ENCODE measurements at places on chromosomes 4 and X.

DNA sequence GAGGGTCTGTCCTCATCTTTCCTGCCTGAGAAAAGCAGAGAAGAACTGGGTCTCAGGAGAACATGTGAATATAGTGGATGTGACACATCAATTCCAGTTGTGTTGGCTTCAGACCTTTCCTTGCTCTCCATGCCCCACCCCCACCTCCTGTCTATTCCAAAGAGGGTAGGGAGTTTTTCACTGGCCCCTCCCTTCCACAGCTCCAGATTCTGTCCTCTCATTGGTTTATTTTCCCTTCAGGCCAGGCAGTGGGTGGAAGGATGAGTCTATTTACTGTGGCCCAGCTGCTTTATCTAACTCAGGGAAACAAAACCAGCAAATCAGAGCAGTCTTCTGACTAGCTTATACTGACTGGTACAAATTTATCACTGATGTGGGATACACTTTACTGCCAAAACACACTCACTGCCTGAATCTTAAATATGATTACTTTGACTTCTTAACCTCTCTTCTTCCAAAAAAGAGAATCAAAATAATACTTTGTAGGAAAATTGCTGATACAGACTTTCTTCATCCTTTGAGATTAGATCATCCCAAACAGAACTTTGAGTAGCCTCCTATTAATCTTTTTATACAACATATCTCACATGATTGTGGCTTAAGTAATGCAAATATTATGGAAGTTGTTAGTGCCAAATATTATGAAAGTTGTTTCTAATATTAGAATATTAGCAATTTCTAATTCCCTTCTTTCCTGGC is 221.2 kb downstream of the MID1 start:
- DNase-seq: no peak

GRCh38 chrX:132292793-132293192 is 73.5 kb upstream of the RAP2C start:
- peak; percentile 23 for DNase-seq

DNA sequence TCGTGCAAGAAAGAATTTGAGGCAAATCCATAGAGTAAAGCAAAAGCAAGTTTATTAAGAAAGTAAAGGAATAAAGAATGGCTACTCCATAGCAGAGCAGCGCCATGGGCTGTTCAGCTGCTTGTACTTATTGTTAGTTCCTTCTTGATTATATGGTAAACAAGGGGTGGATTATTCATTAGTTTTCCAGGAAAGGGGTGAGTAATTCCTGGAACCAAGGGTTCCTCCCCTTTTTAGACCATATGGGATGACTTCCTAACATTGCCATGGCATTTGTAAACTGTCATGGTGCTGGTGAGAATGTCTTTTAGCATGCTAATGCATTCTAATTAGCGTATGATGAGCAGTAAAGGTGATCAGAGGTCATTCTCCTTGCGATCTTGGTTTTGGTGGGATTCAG is 23.5 kb upstream of the CEP135 start:
- DNase-seq: no peak

DNA sequence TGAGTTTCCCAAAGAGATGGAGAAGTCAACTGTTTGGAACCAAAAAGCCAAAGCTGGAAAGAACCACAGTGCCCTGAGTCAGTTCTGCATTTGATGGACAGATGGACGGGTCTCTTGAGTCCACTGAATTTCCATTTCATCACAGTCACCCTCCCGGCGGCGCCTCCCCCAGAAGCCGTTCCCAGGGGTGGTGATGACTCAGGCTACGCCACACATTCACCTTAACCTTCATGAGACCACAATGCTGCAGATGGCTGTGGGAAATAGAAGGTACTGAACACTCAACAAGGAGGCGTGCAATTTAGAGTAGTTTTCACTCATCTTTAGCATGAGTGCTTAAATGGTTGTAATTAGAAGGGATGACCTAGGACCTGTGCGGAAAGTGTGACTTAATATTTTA is 61.3 kb downstream of the STOX2 start:
- no peak for DNase-seq

GRCh38 chr4:180840142-180840541 is 1403.1 kb upstream of the TENM3 start:
- DNase-seq: no peak

GRCh38 chr4:160887668-160888067 is 1276.1 kb downstream of the FSTL5 start:
- DNase-seq: no peak

DNA sequence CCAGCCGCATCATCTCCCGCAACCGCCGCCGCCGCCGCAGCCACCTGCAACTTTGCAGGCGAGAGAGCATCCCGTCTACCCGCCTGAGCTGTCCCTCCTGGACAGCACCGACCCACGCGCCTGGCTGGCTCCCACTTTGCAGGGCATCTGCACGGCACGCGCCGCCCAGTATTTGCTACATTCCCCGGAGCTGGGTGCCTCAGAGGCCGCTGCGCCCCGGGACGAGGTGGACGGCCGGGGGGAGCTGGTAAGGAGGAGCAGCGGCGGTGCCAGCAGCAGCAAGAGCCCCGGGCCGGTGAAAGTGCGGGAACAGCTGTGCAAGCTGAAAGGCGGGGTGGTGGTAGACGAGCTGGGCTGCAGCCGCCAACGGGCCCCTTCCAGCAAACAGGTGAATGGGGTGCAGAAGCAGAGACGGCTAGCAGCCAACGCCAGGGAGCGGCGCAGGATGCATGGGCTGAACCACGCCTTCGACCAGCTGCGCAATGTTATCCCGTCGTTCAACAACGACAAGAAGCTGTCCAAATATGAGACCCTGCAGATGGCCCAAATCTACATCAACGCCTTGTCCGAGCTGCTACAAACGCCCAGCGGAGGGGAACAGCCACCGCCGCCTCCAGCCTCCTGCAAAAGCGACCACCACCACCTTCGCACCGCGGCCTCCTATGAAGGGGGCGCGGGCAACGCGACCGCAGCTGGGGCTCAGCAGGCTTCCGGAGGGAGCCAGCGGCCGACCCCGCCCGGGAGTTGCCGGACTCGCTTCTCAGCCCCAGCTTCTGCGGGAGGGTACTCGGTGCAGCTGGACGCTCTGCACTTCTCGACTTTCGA is 654 bp downstream of the ATOH1 start:
- DNase-seq: no peak

GRCh38 chr4:128456171-128456570 is 168.6 kb upstream of the PGRMC2 start:
- DNase-seq: no peak

GRCh38 chr4:86927843-86928395 is 6.9 kb upstream of the AFF1 start:
- no peak for DNase-seq

DNA sequence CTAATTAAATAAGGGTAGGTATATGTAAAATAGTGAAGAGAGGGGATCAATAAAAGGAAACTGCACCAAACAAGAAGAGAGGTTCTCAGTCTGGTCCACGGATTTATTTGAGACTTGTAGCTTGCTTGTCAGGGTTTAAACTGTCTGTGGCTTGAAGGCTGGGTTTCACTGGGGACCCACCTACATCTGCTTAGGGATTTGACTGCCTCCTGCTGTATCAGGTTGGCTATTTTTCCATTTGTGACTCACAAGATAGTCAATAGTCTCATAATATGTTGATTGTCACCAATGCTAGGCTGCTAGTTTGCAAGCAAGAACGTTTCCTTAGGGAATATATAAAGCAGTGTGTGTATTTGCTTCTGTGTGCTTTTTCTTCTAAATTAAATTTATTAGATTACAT is 1950.7 kb upstream of the IGFBP7 start:
- DNase-seq: no peak

GRCh38 chr4:112238833-112239232 is 7.2 kb downstream of the AP1AR start:
- no peak for DNase-seq

DNA sequence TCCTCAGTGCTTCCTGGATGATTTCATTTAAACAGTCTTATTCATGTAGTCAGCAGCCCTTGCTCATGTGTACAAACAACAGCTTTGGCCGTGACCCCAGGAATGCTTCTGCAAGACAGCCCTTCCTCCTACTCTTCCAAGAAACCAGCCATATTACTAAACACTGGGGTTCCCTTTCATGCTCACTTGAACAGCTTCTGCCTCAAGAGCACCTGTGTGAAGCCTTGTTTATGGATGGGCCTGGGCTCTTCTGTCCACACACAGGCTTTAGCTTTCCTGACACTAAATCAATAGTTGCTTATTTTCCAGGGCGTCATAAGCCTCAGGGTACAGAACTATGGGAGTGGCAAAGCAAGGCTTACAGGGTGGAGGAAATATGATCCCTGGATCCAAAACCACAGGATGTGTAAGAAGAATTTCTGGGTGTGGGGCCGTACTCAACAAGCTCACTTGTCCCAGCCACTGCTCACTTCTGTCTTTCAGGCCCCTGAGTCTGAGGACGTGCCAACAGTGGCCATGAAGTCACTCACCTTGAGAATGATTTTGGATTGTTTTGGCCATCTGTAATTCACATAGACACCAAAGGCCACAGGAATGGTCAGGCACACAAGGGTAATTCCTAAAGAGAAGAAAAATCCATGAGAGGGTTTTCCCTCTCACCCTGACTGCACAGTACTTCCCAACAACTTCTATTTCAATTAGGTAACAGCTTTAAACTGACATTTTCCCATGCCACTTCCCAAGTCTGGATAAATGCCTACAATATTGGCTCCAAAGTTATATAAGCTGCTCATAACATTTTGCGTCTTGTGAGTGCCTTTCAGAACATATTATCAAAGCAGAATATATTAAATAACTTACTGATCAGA is 17.7 kb downstream of the SLC10A6 start:
- no peak for DNase-seq

GRCh38 chrX:21863241-21863640 is 7.5 kb downstream of the YY2 start:
- no peak for DNase-seq

DNA sequence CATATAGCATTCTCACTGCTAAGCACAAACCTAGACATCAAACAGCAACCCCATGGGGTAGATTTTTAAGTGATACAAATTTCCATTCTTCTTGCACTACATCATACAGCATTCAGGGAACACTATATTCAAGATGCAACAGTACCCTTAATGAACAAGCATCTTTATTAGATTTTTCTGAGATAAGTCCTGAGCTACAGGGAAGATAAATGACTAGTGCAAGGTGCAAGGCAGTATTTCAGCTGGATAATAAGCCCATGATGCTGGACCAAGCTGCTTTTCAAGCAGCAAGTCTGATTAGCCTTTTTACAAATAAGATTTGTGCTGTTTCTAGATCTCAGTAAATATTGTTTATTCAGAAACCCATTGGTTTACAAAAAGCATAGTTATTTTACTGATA is 192.6 kb upstream of the ATOH1 start:
- no peak for DNase-seq

- no peak for DNase-seq
These were observed 20.2 kb downstream of the SLIT2 start for GRCh38 chr4:20271950-20272349.

DNA sequence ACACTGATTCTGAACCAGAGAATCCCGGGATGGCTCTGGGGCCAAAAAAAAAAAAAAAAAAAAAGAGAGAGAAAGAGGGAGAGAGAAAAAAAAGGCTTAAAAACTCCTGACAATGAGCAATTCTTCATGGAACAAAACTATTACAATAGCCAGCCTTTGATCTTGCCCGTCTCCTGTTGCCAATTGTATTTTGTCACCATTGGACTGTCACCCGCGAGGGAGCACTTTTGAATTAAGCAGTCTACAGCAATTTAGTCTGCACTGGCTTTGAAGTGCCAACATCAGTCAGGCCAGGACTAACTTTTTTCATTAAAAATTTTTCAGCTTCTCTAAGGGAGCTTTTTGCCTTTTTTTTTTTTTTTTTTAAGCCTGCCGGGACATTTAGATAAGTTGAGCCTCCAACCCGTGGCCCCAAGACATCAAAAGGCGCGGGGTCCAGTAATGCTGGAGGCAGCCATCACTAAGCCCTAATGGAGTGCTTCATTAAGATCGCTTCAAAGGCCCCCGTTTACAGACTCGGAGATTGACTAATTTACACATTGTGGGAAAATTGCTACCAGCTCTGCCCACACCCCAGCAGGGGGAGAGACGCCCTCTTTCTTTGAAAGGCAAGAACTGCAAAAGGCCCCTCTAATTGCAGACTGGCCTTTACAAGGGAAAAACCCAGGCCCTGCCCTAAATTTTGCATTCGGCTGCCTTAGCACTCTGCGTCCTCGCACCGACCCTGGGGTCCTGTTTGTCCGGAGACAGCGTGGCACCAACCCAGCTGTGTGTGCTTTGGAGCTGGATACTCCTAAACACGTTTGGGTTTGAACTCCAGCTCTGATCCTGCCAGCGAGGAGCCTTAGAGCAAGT is 98.1 kb upstream of the MSX1 start:
- DNase-seq: no peak

GRCh38 chr4:80253510-80253909 is 13.0 kb upstream of the FGF5 start:
- DNase-seq: no peak

DNA sequence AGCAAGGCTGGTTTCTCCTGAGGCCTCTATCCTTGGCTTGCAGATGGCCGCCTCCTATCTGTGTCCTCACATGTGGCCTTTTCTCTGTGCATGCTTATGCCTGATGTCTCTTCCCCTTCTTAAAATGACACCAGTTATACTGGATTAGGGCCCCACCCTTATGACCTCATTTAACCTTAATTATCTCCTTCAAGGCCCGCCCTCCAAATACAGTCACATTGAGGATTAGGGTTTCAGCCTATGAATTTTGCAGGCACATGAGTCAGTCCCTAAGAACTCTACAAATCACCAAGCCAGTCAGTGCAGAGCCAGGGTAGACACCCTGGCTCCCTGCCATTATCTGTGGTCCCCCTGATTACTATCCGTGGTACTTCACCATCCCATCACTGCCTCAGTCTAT is 51.6 kb downstream of the MAML3 start:
- no peak for DNase-seq

DNA sequence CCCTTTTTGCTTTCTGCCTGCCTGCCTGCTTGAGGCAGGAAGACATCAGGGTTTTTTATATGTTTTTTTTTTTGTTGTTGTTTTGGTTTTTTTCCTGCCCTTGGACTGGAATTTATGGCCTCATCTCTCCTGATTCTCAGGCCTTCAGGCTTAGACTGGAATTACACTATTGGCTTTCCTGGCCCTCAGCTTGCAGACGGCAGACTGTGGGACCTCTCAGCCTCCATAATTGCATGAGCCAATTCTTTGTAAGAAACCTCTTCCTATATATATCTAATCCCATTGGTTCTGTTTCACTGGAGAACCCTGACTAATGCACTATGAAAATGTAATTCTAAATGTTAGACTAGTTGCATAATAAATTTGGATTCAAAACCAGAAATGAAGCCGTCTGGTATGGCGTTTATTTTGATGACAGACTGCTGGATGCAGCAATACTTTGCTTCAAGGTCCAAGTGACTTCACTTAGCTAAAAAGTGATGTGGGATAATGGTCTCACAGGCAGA is 59.0 kb downstream of the SEL1L3 start:
- no peak for DNase-seq

GRCh38 chr4:15245006-15245530 is 182.8 kb upstream of the C1QTNF7 start:
- DNase-seq: no peak

- no peak for DNase-seq
These were observed 1099.4 kb upstream of the IGFBP7 start for GRCh38 chr4:58209551-58209950.

DNA sequence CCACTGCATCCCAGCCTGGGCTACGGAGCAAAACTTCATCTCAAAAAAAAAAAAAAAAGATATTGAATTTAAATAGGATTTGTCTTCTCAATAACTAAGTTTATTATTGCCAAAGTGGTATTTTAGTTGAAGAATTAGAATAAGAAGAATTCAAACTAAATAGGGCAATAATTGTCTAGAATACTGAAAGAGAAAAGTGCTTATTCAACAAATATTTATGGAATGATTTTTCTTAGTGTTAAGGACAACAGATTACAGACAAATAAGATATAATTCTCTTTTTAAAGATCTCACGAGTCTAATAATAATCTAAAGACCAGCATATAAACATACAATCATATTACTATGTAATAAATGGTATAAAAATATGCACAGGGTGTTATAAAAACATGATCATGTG is 33.6 kb upstream of the ZFP42 start:
- DNase-seq: no peak
